ENCODE measurements at places on chromosomes 7 and 10.

DNA sequence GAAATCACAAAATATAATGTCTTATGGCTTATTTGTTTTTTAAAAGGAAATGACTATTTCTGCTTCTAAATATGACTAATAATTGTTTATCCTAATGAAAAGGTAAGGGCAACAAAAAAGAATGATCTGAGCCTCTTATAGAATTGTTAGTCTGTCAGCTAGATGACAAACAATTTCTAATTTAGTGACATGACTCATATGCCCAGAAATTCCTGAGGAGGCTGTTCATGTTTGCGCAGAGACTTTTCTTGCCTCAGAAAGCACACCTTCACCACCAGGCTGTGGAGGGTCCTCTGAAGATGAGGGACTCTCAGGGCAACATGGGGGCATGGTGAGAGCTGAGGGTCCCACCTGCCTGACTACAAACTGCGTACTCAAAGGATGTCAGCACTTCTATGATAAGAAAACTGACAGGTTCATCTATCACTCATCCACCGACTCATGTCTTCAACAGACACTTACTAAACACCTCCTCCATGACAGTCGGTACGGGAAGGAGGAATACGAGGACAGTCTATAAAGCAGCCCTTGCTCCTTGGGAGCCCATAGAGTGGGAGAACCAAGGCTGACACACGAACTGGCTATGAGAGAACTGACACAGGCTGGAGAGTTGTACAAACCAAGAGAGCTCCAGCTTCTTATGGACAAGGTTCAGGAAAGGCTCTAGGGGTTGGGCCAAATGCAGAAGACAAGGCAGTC lies 102.0 kb downstream of the PKD1L1 start:
- DNase-seq = no peak

DNA sequence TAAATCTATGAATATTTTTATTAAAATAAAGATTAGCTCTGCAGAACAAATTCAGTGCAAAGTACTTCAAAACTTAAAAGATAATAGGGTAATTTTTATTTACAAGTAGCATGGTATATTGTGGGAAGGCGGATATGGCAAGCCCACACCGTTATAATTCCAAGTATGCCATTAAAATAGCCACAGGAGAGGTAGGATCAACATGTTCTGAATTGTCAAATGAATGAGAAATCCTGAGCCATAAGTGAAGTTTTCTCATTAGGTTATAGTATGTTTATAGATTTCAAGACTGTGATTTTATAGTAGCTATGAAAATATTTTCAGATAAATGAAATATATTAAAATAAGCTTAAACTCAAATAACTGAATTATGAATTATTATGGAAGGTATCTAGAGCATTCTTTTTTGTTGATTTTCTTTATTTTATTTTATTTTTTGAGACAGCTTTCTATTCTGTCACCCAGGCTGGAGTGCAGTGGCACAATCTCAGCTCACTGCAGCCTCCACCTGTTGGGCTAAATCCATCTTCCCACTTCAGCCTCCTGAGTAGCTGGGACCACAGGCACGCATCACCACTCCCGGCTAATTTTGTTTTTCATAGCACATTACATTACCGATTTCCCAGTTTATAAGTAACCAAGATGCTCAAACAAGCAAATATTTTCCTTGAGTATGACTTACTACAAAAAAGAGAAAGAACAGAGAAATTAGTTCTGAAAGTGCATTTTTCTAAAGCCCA lies 956.6 kb downstream of the GATA3 start:
- no peak for DNase-seq

DNA sequence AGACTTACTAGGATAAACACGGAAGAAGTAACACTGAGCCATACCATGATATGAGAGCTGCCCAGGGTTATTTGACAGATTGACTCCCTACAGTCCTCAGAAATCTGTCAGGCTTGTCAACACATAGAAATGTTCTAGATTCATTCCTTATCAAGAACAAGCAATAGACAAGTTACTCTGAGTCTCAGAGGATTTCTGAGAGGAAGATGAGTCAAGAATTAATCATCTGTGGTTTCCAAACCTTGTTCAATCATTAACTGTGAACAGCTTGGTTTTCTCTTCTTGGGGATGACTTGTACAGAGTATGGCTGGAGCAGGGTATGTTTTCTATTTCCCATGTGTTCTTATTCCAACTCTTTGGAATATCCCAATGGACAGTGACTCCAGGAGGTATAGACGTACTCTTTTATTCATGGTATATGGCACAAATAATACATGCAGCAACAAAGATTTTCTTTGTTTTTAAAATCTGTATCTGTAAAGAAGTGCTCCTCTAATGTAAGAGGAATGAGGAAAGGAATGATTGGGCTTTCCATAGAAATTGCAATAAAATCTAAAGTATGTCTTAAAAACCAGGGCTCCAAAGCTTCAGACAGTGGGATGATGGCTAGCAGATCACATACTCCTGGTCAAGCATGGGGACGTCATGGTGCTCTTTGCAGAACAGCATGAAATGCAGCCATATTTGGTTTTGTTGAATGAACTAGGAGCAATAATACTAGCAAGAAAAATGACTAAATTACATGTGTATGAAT lies 11.9 kb upstream of the SFR1 start:
- no peak for DNase-seq

DNA sequence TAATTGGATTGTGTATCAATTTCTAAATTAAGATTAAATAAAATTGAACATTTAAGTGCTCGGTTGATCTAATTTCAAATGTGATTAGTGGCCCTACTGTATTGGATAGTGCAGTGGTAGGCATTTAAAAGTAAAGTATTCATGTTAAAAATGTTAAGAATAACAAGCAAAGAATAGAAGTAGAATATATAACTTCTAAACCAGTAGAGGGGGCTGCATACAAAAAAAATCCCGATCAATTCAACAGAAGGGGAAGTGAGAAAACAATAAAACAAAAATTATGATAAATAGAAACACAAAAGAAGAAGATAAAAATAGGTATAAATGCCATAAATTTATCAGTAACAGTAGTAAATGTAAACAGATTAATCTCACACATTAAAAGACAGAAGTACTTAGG lies 24.9 kb upstream of the WDFY4 start:
- DNase-seq = no peak

DNA sequence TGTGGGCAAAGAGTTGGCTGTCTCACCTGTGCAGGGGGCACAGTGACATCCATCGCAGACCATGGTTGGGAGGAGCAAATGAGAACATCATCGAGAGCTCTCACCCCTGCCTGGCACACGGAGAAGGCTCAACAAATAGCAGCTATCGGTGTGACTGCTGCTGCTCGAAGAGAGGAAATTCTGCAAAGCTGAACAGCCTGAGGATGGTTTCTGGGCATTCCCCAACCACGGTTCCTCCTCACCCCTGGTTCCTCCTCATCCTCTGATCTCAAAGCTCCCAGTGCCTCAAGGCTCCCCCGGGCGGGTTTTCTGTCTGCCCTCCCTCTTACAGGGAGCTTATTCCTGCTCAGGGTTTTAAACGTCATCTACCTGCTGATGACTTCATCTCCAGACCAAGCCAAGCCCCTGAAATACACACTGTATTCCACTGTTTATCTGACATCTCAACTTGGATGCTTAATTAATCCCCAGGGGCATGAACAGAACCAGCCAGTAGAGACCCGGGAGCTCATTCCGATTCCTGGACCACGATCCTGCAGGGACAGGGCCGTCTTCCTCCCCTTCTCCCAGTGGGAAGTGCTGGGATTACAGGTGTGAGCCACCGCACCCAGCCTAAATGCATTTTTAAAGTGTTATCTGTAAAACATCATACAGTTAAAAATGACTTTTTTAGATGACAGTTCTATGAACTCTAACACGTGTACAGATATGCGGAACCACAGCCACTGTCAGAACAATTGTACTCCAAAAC lies 19.5 kb upstream of the NOM1 start:
- DNase-seq = no peak

DNA sequence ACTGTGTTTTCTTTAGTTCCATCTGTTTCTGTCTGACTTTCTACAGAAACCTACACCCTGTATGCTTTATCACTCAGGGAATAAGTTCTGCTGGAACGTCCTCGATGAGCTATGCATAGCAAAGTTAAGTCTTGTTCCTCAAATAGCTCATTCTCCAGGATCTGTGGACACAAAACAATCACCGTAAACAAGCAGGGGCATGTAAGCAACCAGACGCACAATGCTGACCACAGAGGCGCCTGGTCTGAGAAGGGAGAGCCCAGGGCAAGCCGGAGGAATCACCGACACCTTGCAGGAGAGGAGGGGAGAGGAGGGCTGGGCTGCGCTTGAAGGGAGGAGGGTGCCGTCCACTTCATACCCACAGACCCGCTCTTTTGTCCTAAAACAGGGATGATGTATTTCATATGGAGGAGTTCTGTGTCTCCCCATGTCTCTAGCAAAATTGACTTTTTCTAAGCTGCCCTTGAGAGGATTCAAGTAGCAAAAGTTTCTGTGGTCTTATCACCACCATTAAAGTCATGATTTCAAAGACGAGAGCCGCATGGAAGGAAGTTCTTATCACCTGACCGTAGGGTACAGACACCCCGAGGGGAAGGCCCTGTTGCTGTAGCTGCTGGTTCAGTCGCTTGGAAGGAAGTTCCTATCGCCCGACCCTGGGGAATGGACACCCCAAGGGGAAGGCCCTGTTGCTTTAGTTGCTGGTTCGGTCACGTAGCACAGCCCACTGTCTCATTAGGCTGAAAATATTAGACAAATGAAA lies 14.3 kb downstream of the CALML3 start:
- DNase-seq = no peak

DNA sequence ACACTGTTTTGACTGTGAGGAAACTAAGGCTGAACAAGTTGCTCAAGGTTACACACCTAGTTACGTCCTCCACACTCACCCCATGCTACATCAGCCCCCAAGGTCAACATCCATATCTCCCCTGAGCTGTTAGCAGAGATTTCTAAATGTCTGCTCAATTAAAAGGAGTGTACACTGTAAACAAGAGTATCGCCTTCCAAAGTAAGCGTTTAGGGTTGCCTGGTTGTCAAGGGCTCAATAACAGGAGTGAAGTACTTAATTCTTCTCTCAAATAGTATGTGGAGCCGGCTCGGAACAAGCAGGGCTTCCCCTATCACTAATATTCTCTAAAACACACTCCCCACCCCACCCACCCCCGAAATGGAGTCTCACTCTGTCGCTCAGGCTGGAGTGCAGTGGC lies 412.8 kb upstream of the GALNT17 start:
- DNase-seq = peak; percentile 64

GRCh38 chr10:43327171-43327570 lies 44.3 kb upstream of the FXYD4 start:
- no peak for DNase-seq

GRCh38 chr7:108430664-108431063 lies 25.6 kb downstream of the NRCAM start:
- no peak for DNase-seq

DNA sequence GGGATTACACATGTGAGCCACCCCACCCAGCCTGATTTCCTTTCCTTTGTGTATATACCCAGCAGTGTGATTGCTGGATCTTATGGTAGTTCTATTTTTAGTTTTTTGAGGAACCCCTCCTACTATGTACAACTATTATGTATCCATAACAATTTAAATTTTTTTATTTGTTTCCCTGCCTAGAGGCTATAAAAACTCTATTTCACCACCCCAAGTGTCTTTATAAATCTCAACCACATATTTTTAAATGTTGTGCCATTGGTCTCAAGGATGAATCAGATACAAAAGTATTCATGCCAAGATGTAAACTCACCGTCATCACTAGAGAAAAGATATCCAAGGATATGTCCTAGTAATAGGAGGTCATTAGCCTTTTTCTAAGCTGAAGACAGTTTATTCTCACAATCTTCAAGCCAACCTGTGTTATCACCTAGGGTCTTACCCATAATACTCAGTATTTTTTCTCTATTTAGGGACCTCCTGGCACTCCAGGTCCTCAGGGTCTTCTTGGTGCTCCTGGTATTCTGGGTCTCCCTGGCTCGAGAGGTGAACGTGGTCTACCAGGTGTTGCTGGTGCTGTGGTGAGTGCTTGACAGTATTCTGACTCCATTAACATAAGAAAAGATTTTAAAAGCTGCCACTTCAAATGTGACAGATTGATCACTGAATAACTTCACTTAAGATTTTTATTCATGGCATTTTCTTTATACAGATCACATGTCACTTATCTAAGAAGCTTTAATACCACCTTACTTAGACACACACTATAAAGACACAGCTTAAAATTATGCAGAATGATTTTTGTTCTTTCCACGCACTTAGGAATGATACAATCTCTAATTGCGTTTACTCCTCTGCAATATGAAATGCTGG lies 29.4 kb downstream of the COL1A2 start:
- DNase-seq = no peak

GRCh38 chr7:90726623-90727022 lies 130.5 kb downstream of the CDK14 start:
- no peak for DNase-seq

DNA sequence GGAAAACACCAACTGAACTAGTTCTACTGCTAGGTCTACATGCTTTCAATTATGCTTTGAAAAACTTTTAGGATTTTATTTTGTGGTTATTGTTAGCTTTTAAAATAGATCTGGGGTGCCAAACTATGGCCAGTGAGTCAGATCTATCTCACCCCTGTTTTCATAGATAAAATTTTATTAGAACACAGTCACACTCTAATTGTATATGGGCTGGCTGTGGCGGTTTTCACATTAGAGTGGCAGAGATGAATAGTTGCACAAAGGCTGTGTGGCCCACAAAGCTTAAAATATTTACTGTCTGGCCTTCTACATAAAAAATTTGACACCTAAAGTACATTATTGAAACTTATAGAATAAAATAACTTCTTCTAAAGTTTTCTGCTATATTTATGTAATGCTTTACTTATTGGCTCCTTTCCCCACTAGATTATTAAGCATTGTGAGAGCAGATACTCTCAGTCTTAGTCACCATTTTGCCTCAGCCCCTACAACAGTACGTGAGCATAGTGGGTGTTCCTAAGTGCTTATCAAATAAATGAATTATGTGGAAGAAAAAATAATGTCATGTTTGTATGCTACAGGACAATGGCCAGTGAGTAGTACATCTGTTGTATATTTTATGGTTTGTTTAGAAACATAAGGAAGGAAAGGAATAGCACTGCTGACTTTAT lies 5.4 kb upstream of the SUV39H2 start:
- DNase-seq = no peak

GRCh38 chr7:48011323-48011722 lies 17.6 kb downstream of the SUN3 start:
- DNase-seq = no peak

DNA sequence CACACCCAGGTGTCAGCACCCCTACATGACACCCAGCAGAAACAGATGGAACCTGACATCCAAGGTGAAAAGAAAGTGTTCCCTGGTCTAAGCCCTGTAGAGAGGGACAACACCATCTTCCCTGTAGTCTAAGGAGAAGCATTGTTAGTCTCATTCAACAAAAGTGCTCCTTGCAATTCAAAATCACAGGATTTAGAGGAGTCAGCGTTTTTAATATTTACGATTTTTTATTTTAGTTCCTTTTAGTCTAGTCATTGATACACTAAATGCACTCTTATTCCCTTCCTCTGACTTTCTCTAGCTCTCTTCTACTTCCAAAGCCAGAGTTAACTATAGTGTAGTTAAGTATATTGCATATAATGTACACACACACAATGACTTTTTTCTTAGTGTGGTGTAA lies 163.0 kb downstream of the TPK1 start:
- no peak for DNase-seq

- DNase-seq = no peak
Observed at GRCh38 chr10:86611386-86611785, 43.0 kb upstream of the OPN4 start.
